ENCODE measurements at places on chromosomes 7 and 10. TPM values are rescaled to one million over a fixed set of nuclear protein-coding genes. Genes with fewer than 3 reads are reported as not detected.

GRCh38 chr7:95334447-95334846 is 10.1 kb upstream of the PON1 start:
- H3K4me3 ChIP-seq = no peak overlapping the region
- no peaks in the 10 kb centered on the region for H3K36me3 ChIP-seq
- H3K27me3 ChIP-seq = no peaks in the 10 kb centered on the region
- no peak overlapping the region for H3K27ac ChIP-seq
- no peak for DNase-seq
- H3K4me1 ChIP-seq = no peaks in the 10 kb centered on the region

DNA sequence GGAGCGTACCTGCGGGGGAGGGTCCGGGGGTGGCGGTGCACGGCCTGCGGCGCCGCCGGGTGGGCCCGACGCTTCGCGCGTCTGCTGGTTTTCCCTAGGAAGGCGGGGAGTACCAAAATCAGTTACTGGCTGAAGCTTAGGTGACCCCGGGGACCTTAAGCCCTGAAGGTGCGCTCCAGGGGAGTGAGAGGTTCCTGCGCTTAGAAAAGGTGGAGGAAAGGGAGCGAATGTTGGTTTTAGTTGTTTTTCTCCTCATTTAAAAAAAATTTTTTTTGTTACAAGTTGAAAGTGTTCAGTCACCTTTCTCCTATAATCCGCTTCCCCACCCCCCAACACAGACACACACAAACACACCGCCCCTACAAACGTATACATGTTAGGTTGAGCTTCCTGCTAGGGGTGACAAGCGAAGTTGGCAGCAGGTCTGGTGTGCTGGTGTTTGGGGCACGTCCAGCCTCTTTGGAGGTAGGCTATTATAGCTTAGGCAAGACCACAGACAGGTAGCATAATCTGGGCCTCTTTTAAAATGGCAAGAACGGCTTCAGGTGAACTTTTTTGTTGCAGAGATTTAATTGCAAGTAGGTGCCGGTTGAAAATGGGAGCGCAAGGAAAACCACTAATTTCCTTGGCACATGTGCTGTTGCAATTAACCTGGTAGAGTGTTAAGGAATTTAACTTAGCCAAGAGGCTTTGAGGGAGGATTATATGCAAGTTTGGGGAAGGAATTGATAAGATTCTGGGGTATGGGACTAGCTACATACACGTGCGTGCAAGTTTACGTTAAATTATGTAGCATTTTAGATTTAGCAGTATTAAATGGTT is 945 bp downstream of the ADD3 start:
- H3K27me3 ChIP-seq = no peaks in the 10 kb centered on the region
- peak; percentile 46 for DNase-seq
- peak overlapping the region; percentile 91 for H3K4me3 ChIP-seq
- no peak overlapping the region for H3K27ac ChIP-seq
- no peaks in the 10 kb centered on the region for H3K36me3 ChIP-seq

GRCh38 chr10:8193546-8193945 is 139.1 kb downstream of the GATA3 start:
- no peaks in the 10 kb centered on the region for H3K36me3 ChIP-seq
- peaks cover 32% of the 10 kb centered on the region for H3K4me1 ChIP-seq
- peak; percentile 93 for DNase-seq
- peak overlapping the region; percentile 52 for H3K4me3 ChIP-seq
- H3K27ac ChIP-seq = peak overlapping the region; percentile 99
- H3K27me3 ChIP-seq = no peaks in the 10 kb centered on the region

- H3K27me3 ChIP-seq = no peaks in the 10 kb centered on the region
- H3K4me1 ChIP-seq = no peaks in the 10 kb centered on the region
Measured at GRCh38 chr7:43915907-43916306, 9.5 kb upstream of the URGCP start.

- H3K4me3 ChIP-seq = no peak overlapping the region
- no peaks in the 10 kb centered on the region for H3K27me3 ChIP-seq
- no peak overlapping the region for H3K27ac ChIP-seq
- DNase-seq = no peak
Measured at GRCh38 chr10:128003521-128003920, 96.6 kb downstream of the PTPRE start.

Gene ZNF107
- total RNA-seq = 4.8 TPM

- peak overlapping the region; percentile 86 for H3K27ac ChIP-seq
- no peaks in the 10 kb centered on the region for H3K27me3 ChIP-seq
- H3K36me3 ChIP-seq = no peaks in the 10 kb centered on the region
Measured at GRCh38 chr10:3426190-3426845, 253.7 kb upstream of the PITRM1 start.

Gene SNX10
- total RNA-seq = 9.8 TPM

DNA sequence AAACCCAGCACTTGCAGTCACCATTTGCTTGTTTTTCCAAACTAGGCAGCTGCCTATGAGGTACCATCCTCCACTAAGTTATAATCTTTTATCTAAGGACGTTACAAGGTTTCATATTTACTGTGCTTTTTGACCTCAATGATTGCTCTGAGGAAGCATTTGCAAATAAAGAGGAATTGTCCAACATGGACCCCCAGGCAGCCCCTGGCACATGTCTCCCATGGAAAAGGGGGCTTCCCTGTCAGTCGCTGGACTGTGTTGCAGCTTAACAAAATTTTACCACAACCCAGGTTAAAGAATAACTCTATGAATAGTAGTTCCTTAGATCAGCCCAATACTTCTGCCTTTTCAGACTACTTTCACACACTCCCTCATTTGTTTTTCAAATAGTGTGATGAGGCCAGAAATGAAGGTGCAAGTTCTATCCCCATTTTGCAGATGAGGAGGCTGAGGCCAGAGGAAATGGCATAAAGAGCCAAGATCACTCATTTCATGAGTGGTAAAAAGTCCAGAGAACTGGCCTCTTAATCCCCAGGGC is 52.8 kb upstream of the ZPBP start:
- H3K36me3 ChIP-seq = no peaks in the 10 kb centered on the region
- no peaks in the 10 kb centered on the region for H3K4me1 ChIP-seq
- DNase-seq = no peak
- H3K4me3 ChIP-seq = no peak overlapping the region
- no peak overlapping the region for H3K27ac ChIP-seq

GRCh38 chr7:68994841-68995240 is 603.4 kb upstream of the AUTS2 start:
- H3K27me3 ChIP-seq = no peaks in the 10 kb centered on the region
- H3K4me1 ChIP-seq = peaks cover 8% of the 10 kb centered on the region
- H3K27ac ChIP-seq = no peak overlapping the region

DNA sequence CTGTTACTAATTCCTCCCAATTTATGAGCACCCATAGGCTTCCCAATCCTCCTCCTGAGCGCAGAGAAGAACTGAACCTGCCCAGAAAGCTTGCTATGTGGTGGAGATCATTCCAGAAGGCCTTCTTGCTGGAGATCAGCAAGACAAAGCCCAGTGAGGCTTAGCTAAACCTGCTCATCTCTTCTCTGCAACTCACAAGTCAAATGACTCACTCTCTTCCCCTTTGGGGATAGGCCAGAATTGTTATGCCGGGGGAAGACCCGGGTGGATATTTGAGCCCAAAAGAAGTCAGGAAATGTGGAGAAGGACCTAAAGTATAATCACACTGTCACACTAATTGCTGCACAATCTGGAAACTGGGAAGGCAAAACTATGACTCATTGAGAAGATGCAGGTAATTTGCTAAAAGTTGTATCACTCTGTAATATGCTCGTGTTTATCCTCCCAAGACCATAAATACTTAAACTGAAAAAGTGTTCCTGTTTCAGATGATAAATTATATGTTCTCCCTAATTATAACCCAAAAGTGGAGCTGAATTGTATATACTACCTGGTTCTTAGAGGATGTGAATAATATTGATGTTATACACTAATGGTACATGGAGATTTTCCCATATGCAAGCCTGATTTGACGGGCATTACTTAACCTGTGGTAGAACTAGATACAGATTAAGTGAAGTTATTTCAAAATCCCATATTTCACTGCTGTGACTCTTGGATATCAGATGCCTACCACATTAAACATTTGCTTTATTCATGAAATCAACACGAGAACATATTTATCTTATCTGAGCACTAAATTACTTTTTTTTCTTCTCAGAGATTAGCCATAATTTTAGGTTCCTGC is 6.4 kb downstream of the NEBL start:
- H3K27me3 ChIP-seq = no peaks in the 10 kb centered on the region
- no peak for DNase-seq
- H3K4me1 ChIP-seq = no peaks in the 10 kb centered on the region
- no peak overlapping the region for H3K27ac ChIP-seq

Gene POLR2J
- 50.2 TPM for total RNA-seq

GRCh38 chr10:65891073-65891981 is 1034.5 kb upstream of the LRRTM3 start:
- H3K36me3 ChIP-seq = no peaks in the 10 kb centered on the region
- H3K27me3 ChIP-seq = no peaks in the 10 kb centered on the region
- no peak overlapping the region for H3K4me3 ChIP-seq
- DNase-seq = peak; percentile 67
- H3K27ac ChIP-seq = peak overlapping the region; percentile 57

Gene ASB15
- total RNA-seq = not detected

GRCh38 chr7:89517815-89518214 is 636.5 kb upstream of the STEAP1 start:
- no peaks in the 10 kb centered on the region for H3K36me3 ChIP-seq
- H3K4me3 ChIP-seq = no peak overlapping the region
- H3K4me1 ChIP-seq = no peaks in the 10 kb centered on the region
- H3K27me3 ChIP-seq = no peaks in the 10 kb centered on the region

Gene ZEB1
- 1.4 TPM for total RNA-seq

DNA sequence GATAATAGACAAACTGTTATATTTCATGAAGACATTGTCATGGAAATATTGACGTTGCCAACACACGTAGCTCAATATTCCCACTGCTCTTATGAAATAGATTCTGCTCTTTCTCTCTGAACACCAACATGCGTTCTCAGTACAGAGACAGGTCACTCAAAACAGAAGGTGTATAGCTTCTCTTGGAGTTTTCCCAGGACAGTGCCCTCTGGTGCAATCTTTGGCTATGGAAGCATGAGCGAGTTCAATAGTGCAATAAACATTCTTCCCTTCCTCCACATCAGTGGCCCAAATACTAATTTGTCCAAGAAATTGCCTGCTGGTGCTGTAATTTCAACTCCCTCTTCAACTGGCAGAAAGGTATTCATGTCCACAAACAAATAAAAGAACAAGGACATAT is 145.3 kb downstream of the MAGI2 start:
- no peak overlapping the region for H3K4me3 ChIP-seq
- H3K36me3 ChIP-seq = no peaks in the 10 kb centered on the region
- no peak overlapping the region for H3K27ac ChIP-seq
- no peaks in the 10 kb centered on the region for H3K4me1 ChIP-seq

GRCh38 chr10:100621360-100622205 is 85.8 kb downstream of the HIF1AN start:
- no peak overlapping the region for H3K27ac ChIP-seq
- no peaks in the 10 kb centered on the region for H3K4me1 ChIP-seq
- H3K36me3 ChIP-seq = no peaks in the 10 kb centered on the region
- DNase-seq = no peak
- H3K27me3 ChIP-seq = peaks cover 80% of the 10 kb centered on the region

- no peak for DNase-seq
- H3K4me3 ChIP-seq = no peak overlapping the region
- H3K27ac ChIP-seq = no peak overlapping the region
- H3K36me3 ChIP-seq = no peaks in the 10 kb centered on the region
- no peaks in the 10 kb centered on the region for H3K27me3 ChIP-seq
Measured at GRCh38 chr7:130386876-130387275, 6.6 kb downstream of the CPA1 start.

- no peak overlapping the region for H3K4me3 ChIP-seq
- no peak for DNase-seq
- no peak overlapping the region for H3K27ac ChIP-seq
- no peaks in the 10 kb centered on the region for H3K27me3 ChIP-seq
Measured at GRCh38 chr10:47176903-47177868, 122.8 kb upstream of the GDF10 start.

- no peaks in the 10 kb centered on the region for H3K4me1 ChIP-seq
- H3K27ac ChIP-seq = no peak overlapping the region
- no peaks in the 10 kb centered on the region for H3K27me3 ChIP-seq
- no peaks in the 10 kb centered on the region for H3K36me3 ChIP-seq
Measured at GRCh38 chr7:80124526-80125264, 9.9 kb upstream of the GNAI1 start.

GRCh38 chr7:36370046-36370445 is 19.6 kb upstream of the ANLN start:
- H3K27me3 ChIP-seq = no peaks in the 10 kb centered on the region
- H3K4me1 ChIP-seq = peaks cover 20% of the 10 kb centered on the region
- DNase-seq = no peak
- H3K4me3 ChIP-seq = no peak overlapping the region

DNA sequence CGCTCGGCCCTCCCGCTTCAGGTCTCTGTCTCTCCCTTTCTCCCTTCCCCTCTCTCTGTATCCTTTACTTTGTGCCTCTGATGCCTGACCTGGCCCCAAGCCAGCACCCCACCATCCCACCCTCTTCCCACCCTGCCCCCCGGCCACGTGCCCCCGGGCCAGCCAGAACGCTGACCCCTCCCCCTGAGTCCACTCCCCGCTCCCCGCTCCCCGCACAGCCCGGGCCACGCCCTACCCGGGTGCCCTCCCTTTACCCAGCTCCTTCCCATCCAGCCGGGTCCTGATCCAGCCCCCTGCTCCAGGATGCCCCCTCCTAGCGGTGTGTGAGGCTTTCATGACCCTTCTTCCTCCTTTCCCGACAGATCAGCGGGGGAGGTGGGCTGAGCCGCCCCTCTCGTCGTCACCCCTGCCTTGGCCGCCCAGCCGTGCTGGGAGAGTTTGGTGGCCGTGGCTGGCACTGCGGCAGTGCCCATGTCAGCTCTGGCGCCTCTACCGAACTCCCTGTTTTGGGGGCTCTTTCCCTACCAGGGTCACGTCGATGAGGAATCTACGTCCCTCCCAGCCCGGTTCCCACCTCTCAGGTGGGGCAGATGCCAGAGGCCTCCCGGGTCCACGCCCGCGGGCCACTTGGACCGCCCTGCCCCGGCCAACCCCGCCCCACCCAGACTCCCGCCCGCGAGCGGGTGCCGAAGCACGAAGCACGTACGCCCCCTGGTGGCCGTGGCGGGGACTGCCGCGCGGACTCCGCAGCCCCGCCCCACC is 127.4 kb downstream of the UBE2H start:
- peak overlapping the region; percentile 88 for H3K27ac ChIP-seq
- H3K4me3 ChIP-seq = peak overlapping the region; percentile 88
- no peaks in the 10 kb centered on the region for H3K27me3 ChIP-seq
- H3K36me3 ChIP-seq = 0 out of 2 replicates have a peak, but pooled peaks cover 3% of the 10 kb centered on the region

DNA sequence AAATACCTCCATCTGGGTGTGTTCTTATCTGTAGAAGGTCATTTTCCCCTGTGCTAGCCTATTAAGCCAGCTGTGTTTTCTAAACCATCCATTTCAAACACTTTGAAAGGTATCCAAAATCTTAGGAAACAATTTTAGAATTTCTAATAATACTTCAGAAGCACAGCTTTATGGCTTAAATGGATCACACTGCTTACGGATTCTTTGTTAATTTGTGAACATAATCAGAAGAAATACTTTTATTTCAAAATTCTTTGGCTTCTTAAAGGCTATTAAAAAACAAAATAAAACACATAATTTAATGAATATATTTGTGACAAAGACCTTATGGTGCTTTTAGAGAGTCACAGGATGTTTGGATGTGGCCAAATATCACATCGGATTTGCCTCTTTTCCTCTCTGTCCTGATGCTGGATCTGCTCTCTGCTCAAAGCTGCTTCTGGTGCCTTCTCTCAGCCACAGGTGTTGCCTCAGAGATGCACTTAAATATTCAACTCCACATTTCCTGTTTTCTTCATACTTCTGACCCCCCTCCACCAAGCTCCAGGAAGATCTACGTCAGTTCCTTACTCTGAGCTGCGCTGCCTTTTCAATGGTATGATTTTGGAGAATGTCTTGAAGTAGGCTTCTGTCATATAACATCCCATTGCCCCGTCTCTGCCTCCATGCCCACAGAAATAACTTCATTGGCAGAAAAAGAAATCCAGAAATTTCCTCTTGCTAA is 230.6 kb downstream of the MLLT10 start:
- no peaks in the 10 kb centered on the region for H3K36me3 ChIP-seq
- DNase-seq = no peak
- H3K27me3 ChIP-seq = no peaks in the 10 kb centered on the region
- no peaks in the 10 kb centered on the region for H3K4me1 ChIP-seq
- H3K27ac ChIP-seq = no peak overlapping the region
